Hindlimb muscle (tissue), 1 donor: ENCODE measurements at places on chromosomes 3 and 15. TPM values are rescaled to one million over a fixed set of nuclear protein-coding genes. Genes with fewer than 3 reads are reported as not detected.

Gene ZPLD1
- polyA plus RNA-seq, result not detected

Gene SLC2A2
- polyA plus RNA-seq, result not detected

Gene LRRC2
- 5.9 TPM for polyA plus RNA-seq

Gene SEMA3F
- 13.0 TPM for polyA plus RNA-seq

DNA sequence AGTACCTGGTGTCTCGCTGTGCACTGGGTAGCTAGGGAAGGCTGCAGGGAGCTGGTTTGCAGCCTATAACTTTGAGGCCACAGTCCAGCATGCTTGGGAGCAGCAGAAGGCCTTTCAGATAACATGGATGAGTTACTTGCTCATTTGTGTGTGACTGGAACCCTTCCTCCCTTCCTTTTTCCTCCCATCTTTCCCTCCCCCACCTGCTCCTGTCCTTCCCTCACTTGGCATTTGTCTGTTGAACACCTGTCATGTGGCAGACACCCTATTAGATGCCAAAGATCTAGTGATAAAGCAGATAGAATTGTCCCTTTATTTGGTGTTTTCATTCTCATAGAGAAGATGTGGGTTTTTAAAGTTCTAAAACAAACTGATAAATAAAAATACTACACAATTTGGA is 71.6 kb downstream of the LRTM1 start:
- DNase-seq, result no peak

DNA sequence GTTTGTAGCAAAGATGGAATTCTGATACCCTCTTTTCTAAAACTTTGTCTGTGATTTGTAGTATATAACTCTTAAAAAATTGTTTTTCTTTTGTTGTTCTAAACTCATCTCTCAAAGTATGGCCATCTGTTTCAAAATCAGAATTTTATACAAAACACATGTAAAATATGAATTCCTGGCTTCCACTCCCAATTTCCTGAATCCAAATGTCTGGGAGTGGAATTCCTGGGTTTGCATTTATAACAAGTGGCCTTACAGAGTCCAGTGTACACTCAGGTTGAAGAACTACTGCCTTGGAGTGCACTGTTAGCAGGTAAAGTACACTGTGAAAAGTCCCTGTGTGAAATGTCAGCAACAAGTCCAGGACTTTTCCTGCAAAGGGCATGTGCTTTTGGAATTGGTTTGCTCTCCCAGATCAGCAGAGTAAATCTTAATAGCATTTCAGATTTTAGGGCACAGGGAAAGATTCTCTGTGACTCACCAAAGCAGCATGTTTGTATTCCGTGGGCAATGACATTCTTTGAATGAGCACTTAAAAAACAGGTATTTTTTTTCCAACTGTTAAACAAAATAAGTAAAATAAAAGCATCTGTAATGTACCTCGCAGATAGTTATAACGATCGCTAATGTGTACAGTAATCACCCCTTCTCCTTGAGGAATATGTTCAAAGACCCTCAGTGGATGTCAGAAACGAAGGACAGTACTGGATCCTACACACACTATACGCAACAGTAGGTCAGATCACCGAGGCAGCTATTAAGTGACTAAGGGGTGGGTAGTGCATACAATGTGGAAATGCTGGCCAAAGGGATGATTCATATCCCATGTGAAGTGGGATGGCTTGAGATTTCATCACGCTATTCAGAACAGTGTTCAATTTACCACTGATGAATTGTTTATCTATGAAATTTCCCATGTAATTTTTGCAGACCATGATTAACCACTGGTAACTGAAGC is 2.0 kb upstream of the CLDN16 start:
- peak; percentile 29 for DNase-seq

GRCh38 chr3:173876476-173876875 is 478.9 kb downstream of the NLGN1 start:
- DNase-seq, result no peak

- DNase-seq, result no peak
Observed at GRCh38 chr3:192367616-192368015, 359.7 kb downstream of the FGF12 start.

- DNase-seq, result no peak
Observed at GRCh38 chr3:29310865-29311264, 30.0 kb downstream of the RBMS3 start.

DNA sequence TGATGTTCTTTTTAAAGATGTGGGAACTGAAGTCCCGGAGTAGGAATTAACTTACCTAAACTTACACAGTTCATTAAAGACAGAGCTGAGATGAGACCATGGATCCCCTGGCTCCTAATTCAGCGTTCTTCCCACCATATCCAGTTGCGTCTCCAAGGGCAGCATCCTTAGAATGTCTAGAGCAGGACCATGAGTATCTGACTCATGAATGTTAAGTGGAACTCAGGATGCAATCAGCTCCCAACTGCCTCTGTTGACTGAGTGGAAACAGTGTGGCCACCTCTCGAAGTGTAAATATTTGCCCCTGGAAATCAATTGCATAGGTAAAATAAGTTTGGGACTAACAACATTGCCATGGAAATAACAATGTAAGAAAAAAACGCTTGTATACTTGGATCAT is 2.5 kb downstream of the SNTN start:
- no peak for DNase-seq
